ENCODE measurements at places on chromosomes 2 and 18. TPM values are rescaled to one million over a fixed set of nuclear protein-coding genes. Genes with fewer than 3 reads are reported as not detected.

The PDE1A gene
- 0.64 TPM for polyA plus RNA-seq

The CEP192 gene
- polyA plus RNA-seq: 7.1 TPM

The CCDC138 gene
- polyA plus RNA-seq: 0.76 TPM

DNA sequence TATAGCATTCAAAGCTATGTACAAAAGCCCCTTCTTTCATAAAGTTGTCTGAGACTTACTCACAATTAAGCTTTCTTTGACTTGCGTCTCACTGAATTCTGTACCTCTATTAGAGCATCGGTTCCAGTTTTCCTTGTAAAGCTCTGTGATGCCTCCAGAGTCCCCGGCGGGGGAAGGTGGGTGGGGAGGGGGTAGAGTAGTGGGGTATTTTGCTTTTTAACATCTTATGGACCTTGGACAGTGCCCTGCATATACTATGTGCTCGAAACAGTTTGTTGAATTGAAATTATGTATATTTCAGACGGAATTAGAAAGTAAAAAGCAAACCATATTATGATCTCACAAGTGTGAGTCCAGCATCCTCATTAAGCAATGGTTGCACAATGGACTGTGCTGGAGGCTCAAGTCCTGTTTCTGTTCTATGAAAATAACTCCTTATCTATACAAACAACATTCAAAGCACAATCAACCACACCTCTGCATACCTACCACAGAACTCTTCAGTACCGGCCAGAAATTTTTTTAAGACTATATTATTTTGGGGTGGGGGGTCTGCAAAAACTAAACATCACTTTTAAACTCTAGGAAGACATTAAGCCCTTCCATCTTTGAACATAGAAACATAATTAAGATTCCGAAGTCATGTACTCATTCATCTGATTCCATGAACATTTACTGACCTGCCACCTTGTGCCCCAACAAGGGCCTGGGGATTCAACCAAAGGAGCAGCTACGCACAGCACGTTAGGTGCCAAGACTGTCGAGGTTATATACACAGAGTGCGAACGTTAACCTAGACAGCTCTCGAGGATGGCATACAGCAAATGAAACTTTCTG lies 908 bp downstream of the STAT1 start:
- no peak for DNase-seq
- peak overlapping the region; percentile 96 for H3K4me3 ChIP-seq
- H3K27me3 ChIP-seq: no peaks in the 10 kb centered on the region
- peaks cover 23% of the 10 kb centered on the region for H3K36me3 ChIP-seq
- H3K27ac ChIP-seq: peak overlapping the region; percentile 86

The SMPD4 gene
- polyA plus RNA-seq: 9.9 TPM

The MAB21L4 gene
- 8.8 TPM for polyA plus RNA-seq

DNA sequence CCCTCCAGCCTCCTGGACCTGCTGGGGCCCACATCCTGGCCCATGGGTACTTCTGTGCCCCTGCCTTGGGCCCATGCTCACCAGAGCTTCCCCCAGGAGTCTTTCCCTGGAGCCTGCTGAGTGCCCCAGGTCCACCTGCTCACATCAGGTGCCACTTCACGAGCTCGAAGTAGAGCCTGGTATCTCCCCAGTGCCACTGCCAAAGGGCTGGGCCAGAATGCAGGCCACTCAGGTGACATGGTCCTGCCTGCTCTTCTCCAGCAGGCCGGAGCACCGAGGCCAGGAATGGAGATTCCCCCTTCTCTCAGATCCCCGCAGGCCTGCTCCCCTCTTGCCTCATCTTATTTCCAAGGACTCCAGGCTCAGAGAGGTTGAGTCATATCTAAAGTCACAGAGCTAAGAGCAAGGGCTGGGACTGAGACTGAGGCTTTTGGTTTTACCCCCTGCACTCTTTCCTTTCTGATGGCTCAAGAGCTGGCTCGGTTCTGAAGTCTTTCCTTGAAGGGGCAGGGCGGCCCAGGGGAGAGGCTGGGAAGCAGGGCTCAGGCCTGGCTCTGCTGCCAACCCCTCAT lies 79.2 kb downstream of the HS1BP3 start:
- H3K36me3 ChIP-seq: no peaks in the 10 kb centered on the region
- H3K27me3 ChIP-seq: no peaks in the 10 kb centered on the region
- H3K4me3 ChIP-seq: no peak overlapping the region
- H3K27ac ChIP-seq: peak overlapping the region; percentile 77
- H3K4me1 ChIP-seq: peaks cover 31% of the 10 kb centered on the region
- no peak for DNase-seq

GRCh38 chr2:122799391-122799790 lies 1043.9 kb downstream of the TSN start:
- no peaks in the 10 kb centered on the region for H3K4me1 ChIP-seq
- no peaks in the 10 kb centered on the region for H3K36me3 ChIP-seq
- H3K27ac ChIP-seq: no peak overlapping the region
- H3K27me3 ChIP-seq: no peaks in the 10 kb centered on the region

- no peaks in the 10 kb centered on the region for H3K4me1 ChIP-seq
- H3K4me3 ChIP-seq: no peak overlapping the region
- no peak overlapping the region for H3K27ac ChIP-seq
- DNase-seq: no peak
- H3K36me3 ChIP-seq: no peaks in the 10 kb centered on the region
Measured at GRCh38 chr2:44615950-44616518, 254.3 kb downstream of the CAMKMT start.

GRCh38 chr2:216034065-216034464 lies 20.7 kb upstream of the MREG start:
- H3K27me3 ChIP-seq: no peaks in the 10 kb centered on the region
- no peak overlapping the region for H3K27ac ChIP-seq
- H3K4me1 ChIP-seq: no peaks in the 10 kb centered on the region
- no peak overlapping the region for H3K4me3 ChIP-seq
- peaks cover 48% of the 10 kb centered on the region for H3K36me3 ChIP-seq
- peak; percentile 75 for DNase-seq

GRCh38 chr2:61187085-61187484 lies 25.1 kb downstream of the C2orf74 start:
- no peak for DNase-seq
- no peak overlapping the region for H3K4me3 ChIP-seq
- H3K36me3 ChIP-seq: peaks cover 79% of the 10 kb centered on the region
- H3K27ac ChIP-seq: no peak overlapping the region
- H3K4me1 ChIP-seq: no peaks in the 10 kb centered on the region

The IL1F10 gene
- polyA plus RNA-seq: not detected

DNA sequence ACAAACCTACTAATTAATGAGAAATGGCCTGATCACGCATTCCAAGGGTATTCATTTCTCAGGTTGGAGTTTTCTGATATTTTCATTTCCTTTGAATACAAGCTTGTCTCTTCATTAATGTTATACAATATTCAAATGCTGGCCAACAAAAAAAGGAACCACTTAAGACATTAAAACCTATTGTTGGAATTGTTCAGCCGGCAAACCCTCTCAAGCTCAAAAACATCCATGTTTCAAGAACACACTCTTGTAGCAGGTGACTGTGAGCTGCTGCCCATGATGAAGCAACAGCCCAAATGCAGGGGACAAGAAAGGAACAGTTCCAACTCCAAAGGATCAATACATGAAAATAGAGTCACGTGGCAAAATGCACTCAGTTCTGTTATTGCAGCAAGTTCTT lies 454.5 kb downstream of the BCL11A start:
- H3K4me1 ChIP-seq: no peaks in the 10 kb centered on the region
- no peak overlapping the region for H3K27ac ChIP-seq
- H3K4me3 ChIP-seq: no peak overlapping the region

The STAM2 gene
- 4.0 TPM for polyA plus RNA-seq

The TSPYL6 gene
- 0.04 TPM for polyA plus RNA-seq

DNA sequence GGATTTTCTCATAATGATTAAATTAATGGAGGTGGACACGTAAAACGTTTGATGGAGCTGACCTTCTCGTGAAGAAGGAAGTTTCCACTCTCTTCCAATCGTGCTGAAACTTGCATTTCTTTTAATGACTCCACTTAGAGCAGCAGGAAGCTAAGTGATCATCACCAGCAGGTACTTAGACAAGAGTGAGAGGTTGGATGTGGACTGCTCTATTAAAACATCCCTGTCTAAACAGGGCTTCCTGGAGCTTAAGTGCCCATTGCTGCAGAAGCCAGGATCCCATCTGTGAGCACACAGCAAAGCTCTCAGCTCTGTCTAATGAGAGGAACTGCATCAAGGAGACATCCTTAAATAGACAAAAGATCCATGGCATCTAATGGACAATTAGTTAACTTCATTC lies 1539.5 kb upstream of the CELF4 start:
- H3K4me3 ChIP-seq: no peak overlapping the region
- no peak overlapping the region for H3K27ac ChIP-seq
- no peak for DNase-seq
- no peaks in the 10 kb centered on the region for H3K4me1 ChIP-seq
- no peaks in the 10 kb centered on the region for H3K27me3 ChIP-seq
- H3K36me3 ChIP-seq: no peaks in the 10 kb centered on the region

DNA sequence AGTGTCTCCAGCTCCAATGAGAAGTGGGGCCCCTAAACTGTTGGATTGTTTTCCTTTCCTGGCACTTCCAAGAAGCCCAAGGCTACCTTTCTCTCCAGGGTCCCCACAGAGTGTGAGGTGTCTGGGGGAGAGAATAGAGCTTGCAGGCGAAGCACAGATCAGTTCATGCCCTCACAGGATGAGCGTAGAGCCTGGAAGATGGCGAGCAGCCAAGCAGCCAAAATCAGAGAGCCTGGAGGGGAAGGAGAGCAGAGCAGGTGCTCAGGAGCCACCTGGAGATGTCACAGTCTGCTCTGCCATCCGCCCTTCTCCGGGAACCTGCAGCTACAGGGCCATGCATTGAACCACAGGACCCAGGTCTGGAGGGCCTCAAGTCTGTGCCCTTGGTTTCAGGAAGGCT lies 54.7 kb upstream of the TCF7L1 start:
- DNase-seq: no peak
- no peaks in the 10 kb centered on the region for H3K4me1 ChIP-seq
- no peaks in the 10 kb centered on the region for H3K36me3 ChIP-seq

DNA sequence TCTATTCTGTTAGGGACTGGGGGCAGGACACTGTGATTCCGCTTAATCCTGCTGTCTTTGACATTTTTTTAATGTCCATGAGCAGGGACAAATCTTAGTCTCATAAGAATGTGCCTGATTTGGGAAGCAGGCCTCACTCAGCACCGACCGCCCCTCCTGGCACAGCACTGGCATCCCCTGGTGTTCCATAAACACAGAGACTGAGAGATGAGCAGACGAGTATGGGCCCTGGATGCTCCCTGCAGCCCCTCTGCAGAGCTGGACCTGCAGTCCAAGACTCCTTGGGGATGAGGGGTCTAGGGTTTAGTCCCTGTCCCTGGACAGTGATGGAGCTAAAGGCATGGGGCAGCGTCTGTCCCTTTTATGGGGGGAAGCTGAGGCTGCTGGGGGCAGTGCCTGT lies 81.6 kb downstream of the NDUFA10 start:
- no peak overlapping the region for H3K27ac ChIP-seq
- no peak for DNase-seq
- peaks cover 9% of the 10 kb centered on the region for H3K4me1 ChIP-seq
- H3K36me3 ChIP-seq: no peaks in the 10 kb centered on the region
- H3K4me3 ChIP-seq: no peak overlapping the region

- DNase-seq: no peak
- no peaks in the 10 kb centered on the region for H3K27me3 ChIP-seq
- peaks cover 4% of the 10 kb centered on the region for H3K36me3 ChIP-seq
- no peak overlapping the region for H3K4me3 ChIP-seq
Measured at GRCh38 chr2:190313880-190314279, 5.7 kb downstream of the HIBCH start.

DNA sequence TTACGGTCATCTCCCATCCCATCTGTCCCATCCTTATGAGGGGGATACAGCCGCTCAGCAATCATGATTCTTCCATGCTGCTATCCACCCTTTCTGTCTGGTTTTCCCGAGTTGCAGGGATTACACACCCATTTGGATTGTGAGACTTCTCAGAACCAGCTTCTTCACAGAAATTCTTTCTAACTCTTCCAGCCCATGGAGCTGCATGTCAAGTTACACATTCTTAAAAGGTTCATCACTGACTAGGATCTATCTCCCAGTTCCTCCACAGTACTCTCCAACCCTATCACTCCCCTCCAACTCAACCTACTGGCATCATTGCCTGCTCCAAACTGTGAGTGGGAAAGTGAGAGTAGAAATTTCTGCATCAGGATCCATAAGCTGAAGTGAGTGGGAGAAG lies 558.2 kb upstream of the TNP1 start:
- no peak overlapping the region for H3K4me3 ChIP-seq
- H3K36me3 ChIP-seq: no peaks in the 10 kb centered on the region
- no peak overlapping the region for H3K27ac ChIP-seq
- no peaks in the 10 kb centered on the region for H3K27me3 ChIP-seq
- no peak for DNase-seq

GRCh38 chr2:25073025-25073424 lies 31.1 kb downstream of the EFR3B start:
- no peak overlapping the region for H3K4me3 ChIP-seq
- no peaks in the 10 kb centered on the region for H3K27me3 ChIP-seq
- H3K4me1 ChIP-seq: no peaks in the 10 kb centered on the region
- H3K36me3 ChIP-seq: no peaks in the 10 kb centered on the region
- no peak for DNase-seq
- H3K27ac ChIP-seq: no peak overlapping the region

DNA sequence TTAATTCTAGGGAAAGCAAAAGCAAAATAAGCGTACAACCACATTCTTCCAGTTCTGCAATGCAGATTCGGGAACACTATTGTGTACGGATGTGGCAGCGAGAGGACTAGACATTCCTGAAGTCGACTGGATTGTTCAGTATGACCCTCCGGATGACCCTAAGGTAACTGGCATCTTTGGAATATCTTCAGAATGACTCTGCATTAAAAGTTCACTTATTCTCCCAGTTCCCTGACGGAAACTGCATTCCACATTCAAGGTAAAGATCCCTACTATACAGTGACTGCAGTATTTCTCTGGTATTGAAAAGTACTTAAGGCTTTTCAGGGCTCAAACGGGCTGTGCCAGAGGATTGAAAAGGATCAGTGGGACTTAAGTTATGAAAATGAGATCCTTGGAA lies 10.9 kb downstream of the DDX18 start:
- no peak overlapping the region for H3K4me3 ChIP-seq
- H3K36me3 ChIP-seq: peaks cover 89% of the 10 kb centered on the region
- H3K4me1 ChIP-seq: no peaks in the 10 kb centered on the region
- no peak for DNase-seq

GRCh38 chr2:59888015-59888414 lies 665.4 kb downstream of the BCL11A start:
- no peaks in the 10 kb centered on the region for H3K27me3 ChIP-seq
- H3K27ac ChIP-seq: no peak overlapping the region
- no peaks in the 10 kb centered on the region for H3K4me1 ChIP-seq
- H3K36me3 ChIP-seq: no peaks in the 10 kb centered on the region
- H3K4me3 ChIP-seq: no peak overlapping the region

- H3K27me3 ChIP-seq: no peaks in the 10 kb centered on the region
- no peak overlapping the region for H3K4me3 ChIP-seq
- DNase-seq: no peak
- H3K27ac ChIP-seq: peak overlapping the region; percentile 62
- peaks cover 43% of the 10 kb centered on the region for H3K4me1 ChIP-seq
Measured at GRCh38 chr2:54599914-54600313, 123.5 kb upstream of the EML6 start.

- no peaks in the 10 kb centered on the region for H3K27me3 ChIP-seq
- DNase-seq: no peak
- no peaks in the 10 kb centered on the region for H3K4me1 ChIP-seq
- H3K36me3 ChIP-seq: no peaks in the 10 kb centered on the region
- no peak overlapping the region for H3K4me3 ChIP-seq
Measured at GRCh38 chr2:102418421-102418961, 4.5 kb upstream of the IL18RAP start.

- no peaks in the 10 kb centered on the region for H3K27me3 ChIP-seq
- H3K27ac ChIP-seq: no peak overlapping the region
- H3K36me3 ChIP-seq: no peaks in the 10 kb centered on the region
Measured at GRCh38 chr2:6650311-6650710, 215.4 kb downstream of the CMPK2 start.

The IL36G gene
- polyA plus RNA-seq: not detected
